ENCODE measurements at places on chromosomes 13 and 19.

DNA sequence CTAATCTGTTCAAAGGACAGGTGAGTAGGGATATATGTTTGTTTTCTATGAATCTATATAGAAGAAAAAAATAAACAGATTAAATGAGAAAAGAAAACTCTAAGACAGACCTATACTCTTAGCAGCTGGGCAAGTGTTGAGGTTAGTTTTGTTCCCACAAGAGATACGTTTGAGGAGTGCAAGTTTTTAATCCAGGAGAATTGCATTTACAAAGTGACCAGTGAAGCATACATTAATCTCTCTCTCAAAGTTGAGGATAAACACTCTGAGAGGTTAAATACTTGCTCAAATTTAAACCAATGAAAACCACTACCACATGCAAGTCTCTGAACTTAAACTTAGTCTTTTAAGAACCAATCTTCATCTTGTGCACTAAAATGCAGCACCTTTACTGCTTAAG is 930.5 kb upstream of the MIR17HG start:
- DNase-seq = no peak

GRCh38 chr13:74761801-74762757 is 627.9 kb upstream of the KLF12 start:
- peak; percentile 95 for DNase-seq

DNA sequence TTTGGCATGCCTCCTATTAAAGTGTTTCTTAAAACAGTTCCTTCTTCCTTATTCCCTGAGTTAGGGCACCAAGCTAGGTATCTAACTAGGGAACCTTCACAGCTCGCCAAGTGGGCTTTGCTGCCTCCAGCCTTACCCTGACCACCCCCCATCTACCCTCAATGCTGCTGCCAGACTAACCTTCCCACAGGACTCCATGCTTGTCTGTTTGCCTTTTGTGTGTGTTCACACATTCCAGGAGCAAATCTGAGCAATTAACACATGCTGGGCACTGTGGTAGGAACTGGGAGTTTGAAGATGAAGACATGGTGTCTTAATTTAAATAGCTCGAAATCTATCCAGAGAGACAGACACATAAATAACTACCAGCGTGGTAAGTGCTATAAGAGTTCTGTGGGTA is 185.2 kb downstream of the MZT1 start:
- DNase-seq = no peak

- no peak for DNase-seq
Observed at GRCh38 chr13:101205408-101205807, 210.9 kb downstream of the NALCN start.

GRCh38 chr19:3403489-3404323 is 37.3 kb downstream of the NFIC start:
- DNase-seq = peak; percentile 84

All from astrocyte of the cerebellum (primary cell).